ENCODE measurements at places on chromosomes 7 and 10.
A peak's percentile ranks its signal among the peaks of the same experiment; 100 is the strongest.

- peak; percentile 83 for DNase-seq
Observed at GRCh38 chr10:28991333-28992270, 297.3 kb upstream of the LYZL1 start.

GRCh38 chr10:124092860-124093773 is at the start of gene CHST15:
TSS of gene CHST15 (minus strand) at chr10:124093598. CDS start at chr10:124046212, 47,386 bp downstream.
- DNase-seq = peak; percentile 33

DNA sequence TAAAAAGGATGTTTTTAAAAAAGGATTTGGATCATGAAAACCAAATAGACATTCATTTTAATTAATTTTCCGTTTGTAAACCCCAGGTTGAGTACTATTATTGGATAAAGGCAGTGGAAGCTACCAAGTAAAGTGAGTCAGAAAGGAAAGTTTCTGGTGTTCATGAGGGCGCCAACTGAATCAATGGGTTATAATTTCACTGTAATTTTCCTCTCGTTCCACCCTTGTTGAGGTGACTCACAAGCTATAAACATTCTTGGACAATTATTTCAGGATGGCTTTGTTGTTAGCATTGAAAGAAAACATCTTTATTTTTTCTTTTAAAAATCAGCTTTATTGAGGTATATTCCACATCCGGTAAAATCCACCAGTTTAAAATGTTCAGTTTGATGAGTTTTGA is 5.1 kb upstream of the FAM133B start:
- no peak for DNase-seq

GRCh38 chr7:54680377-54681005 is 78.5 kb downstream of the SEC61G start:
- no peak for DNase-seq

- DNase-seq = peak; percentile 98
Observed at GRCh38 chr10:73906524-73907447, 4.1 kb upstream of the PLAU start.

DNA sequence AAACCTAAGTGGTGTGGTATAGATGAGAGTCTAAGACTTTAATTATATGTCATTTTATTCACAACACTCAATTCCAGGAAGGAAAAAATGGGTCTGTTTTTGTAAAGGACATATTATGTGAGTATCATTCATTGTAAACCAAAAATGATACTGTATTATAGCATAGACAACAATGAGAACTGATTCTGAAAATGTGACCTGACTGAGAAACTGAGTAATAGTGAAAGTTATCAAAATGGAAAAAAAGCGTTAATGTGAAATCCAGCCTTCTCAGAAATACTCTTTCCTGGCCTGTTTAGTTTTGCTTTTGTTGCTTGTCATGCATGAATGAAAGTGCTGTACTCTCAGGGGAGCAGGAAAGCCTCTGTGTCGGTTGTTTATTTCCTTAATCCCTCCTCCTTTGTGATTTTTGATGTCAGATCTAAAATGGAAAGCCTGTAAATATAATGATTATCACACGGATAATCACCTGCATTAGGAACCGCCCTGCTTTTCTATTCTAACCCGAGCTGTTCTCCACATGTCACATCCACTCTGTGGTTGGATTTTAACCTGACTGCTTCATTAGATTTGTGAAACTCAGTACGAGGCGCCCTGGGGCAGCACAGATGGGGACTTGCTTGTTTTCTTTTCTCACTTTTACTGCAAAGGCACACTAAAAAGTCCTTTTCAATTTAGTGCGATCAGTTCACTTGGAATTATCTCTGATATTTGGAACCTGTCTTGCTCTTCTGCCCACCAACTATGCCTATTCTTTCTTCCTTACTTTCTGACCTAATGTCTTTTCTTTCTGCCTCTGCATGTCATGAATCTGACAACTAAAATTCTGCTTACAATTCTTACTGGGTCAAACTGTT is 240.9 kb upstream of the KAT6B start:
- no peak for DNase-seq

DNA sequence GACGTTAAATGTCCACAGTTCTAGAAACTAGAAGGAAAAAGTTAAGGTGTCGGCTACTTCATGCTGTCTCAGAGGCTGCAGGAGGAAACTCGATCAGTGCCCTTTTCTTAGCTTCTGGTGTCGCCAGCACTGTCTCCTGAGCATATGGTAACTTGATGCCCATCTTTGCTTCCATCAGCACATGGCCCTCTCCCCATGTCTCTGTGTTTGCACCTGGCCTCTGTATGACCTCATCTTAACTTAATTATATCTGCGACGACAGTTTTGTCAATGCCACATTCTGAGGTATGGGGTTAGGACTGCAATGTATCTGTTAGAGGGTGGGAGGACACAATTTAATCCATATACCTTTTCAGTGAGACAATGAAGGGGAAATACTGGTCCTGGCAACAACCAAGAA is 449.9 kb downstream of the POM121L12 start:
- no peak for DNase-seq

- no peak for DNase-seq
Observed at GRCh38 chr7:98943336-98943735, 65.0 kb downstream of the TRRAP start.

DNA sequence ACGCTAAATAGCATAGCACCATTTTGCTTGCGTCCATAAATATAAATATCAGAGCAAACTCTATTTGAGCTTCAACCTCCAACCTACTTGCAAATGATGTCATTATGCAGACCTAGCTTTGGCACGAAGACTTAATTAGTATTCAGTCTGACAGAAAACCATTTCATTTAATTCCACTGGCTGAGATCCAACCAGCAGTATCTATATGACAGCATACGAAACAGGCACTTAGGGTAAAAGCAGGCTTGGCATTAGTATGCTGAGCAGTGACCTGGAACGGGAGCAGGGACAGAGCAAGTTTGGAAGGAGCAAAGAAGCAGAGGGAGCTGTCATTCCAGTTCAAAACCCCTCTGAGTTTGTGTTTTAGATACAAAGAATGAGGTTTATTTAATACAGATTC is 312.5 kb upstream of the CHRM2 start:
- no peak for DNase-seq

DNA sequence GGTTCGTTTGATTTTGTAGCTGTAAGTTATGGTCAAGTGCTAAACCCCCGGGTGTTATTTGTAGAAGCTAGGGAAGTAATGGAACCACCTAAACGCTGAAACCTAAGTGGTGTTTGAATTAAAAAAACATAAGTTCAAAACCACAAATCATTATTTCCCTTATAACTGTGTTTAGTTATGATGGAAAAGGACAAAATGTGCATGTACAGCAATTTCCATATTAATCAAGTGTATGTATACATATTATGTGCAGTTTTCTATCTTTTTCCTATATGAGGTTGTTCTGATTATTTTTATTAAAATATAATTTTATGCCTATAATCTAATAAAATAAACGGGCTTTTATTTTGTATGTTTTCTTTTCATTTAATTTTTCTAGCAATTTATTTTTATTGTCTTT is 45.9 kb downstream of the IL6 start:
- no peak for DNase-seq

DNA sequence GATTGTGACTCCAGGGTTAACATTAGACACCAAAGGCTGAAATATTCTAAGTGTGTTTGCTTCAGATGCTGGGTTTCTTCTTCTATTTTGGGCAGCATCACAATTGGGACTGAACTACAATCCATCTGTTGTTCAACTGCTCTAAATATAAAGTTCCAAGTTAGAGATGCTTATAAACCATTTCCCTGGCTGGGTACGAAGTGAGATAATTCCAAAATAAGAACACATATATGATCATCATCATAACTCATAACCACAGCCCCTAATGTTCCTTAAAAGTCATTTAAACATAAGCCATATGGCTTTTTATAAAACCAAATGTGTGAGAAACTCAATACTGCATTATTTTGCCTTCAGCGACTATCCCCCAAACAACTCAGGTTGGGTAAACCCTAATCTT is 28.8 kb downstream of the DNA2 start:
- no peak for DNase-seq

DNA sequence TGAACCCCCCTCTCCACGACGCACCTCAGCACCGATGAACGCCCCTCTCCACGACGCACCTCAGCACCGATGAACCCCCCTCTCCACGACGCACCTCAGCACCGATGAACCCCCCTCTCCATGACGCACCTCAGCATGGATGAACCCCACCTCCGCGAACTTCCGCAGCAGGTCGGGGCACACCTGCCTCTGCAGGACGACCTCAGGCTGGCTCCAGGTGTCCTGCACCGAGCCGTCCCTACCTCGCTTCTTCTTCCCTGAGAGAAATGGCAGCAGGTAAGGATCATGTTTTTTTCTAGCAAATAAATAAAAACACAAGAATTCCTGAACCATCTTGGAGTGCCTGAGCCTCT is 24.1 kb downstream of the CFAP46 start:
- no peak for DNase-seq

GRCh38 chr7:98879198-98879978 is 1.1 kb downstream of the TRRAP start:
- no peak for DNase-seq

- DNase-seq = peak; percentile 62
Observed at GRCh38 chr7:32846630-32847225, 44.8 kb downstream of the KBTBD2 start.

- DNase-seq = no peak
Observed at GRCh38 chr7:150945171-150945852, 32.8 kb downstream of the KCNH2 start.

- no peak for DNase-seq
Observed at GRCh38 chr7:91636728-91637127, 243.8 kb downstream of the MTERF1 start.

GRCh38 chr10:76285012-76285411 is 853.6 kb downstream of the LRMDA start:
- peak; percentile 58 for DNase-seq

DNA sequence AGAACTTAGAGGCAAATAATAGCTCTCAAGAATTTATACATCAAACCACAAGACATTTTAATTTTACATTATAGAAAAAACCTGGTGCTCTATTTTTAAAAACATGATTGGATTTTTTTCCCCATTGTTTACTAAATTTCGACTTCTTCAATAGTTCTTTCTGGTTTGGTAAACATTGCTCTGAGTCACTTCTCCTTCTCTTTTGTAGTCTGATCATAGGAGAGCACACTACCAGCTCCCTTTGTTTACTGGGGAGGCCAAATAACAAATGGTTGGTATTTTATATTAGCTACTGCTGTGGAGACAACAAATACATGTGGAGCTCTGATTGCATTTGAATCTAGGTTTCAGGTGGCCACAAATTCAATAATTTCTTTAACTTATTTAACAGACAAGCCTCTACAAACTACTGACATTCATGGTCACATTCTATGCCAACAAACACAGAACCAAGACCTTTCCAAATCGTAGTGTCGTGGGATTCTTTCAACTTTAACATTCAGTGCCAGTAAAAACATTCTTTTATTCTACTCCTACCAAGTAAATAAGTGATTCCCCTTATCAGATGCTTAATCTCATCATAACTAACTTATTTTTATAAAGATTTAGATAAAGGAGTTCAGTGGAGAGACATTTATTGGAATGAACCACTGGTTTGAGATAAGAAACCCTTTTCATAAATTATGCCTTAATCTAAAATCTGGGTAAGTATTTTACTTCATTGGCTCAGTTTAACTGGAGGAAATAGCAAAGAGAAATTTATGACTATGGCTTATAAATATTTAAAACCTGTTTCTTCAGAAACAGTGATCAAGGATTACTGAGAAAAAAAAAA is 17.7 kb upstream of the FXYD4 start:
- no peak for DNase-seq

DNA sequence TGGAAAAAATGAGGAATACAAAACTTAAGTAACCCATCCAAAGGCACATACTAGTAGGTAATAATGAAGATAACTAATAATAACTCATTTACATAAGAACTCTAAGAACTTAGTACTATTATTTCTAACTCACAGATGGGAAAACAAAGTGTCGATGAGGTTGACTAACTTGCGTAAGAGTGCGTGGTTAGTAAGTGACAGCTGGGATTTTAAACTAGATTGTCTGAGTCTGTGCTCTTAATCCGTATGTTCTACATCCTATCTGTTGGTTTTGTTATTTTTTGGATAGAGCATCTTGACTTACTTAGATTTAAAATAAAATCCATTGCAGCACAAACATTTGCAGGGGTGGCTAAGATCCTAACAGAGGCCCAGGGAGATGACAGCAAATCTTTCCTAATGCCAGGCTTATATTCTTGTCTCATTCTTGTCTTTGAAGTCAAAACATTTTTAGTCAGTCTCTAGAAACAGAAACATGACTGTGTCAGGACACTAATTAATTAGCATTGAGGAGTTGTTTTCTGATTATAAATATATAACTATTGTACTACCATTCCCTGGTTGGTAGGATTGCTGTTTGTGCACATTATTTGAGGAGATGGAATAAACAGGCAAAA is 11.7 kb downstream of the RPA3 start:
- DNase-seq = no peak

- no peak for DNase-seq
Observed at GRCh38 chr7:113394856-113395255, 276.5 kb upstream of the SMIM30 start.

GRCh38 chr10:34374356-34375045 is 440.6 kb downstream of the PARD3 start:
- no peak for DNase-seq

DNA sequence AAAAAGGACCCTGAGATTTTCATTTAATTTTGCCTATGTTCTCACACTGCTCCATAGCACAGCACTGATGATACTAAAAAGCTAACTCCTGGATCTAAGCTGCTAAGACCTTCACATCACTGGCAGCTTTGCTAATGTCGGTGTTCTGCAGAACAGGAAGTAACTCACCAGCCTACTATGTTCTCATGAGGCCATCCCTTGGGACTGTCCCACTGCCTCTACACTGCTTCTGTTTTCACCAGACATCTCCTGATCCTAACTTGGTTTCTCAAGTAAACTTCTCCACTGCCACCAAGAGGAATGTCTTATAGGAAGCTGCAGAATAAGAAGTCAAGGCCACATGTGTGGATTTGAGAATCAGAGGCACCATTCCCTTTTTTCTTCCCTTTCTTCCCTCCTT is 15.1 kb downstream of the HTR7 start:
- DNase-seq = no peak

DNA sequence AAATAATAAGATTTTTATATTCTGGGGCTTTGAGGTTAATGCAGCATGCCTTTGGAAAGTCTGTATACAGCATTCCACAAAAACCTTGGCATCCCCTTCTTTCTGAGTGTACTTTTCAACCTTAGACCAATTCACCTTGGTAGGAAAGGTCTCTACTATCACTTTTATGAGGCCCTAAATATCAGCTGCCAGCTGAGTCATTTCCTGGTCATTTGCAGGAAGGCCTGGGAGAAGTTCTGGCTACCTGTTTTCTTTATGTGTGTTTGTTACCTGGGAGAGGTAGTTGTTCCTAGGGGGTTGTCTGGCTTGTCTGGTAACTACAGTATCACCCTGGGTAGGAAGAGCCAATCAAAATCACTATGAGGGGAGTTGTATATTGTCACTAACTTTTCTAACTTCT is 4.1 kb downstream of the SPAM1 start:
- DNase-seq = no peak
